Neuronal stem cell (in vitro differentiated cells): ENCODE measurements at places on chromosomes 6 and 20.
A peak's percentile ranks its signal among the peaks of the same experiment; 100 is the strongest.

DNA sequence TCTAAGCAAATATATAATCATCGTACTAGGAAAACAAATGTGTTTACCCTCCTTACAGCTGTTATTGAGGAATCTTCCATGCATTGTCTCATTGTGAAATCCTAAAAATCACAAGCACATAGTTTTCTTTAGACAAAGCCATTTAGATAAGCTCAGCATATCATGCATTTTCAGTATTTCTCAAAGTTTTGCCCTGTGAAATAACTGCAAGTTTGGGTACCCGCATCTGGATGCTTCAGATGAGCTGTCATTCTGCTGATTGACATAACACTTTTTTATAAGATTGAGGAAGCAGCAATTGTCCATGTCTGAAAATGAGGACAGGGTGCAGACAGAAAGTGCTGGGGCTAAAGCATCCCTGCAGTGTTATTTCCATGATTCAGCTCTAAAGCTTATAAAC is 96.2 kb downstream of the IYD start:
- H3K27me3 ChIP-seq, result no peaks in the 10 kb centered on the region
- no peak for DNase-seq
- no peaks in the 10 kb centered on the region for H3K36me3 ChIP-seq

DNA sequence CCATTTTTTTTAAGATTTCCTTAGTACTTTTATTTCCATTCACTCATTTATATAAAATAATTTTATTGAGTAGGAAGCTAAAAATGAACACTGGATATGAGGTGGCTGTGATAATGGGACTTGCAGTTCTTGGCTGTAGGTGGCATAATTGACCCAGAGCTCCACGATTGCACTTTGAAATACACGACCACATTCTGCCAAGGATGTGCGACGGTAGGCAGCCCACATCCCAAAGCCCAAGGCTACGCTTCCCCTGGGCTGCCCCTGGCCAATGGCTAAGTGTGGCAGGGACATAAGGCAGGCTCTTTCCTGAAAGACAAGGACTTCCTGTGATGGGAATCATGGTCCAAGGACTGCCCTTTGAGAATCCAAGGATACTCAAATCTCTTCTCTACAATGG is 43.7 kb upstream of the ADTRP start:
- H3K4me1 ChIP-seq, result no peaks in the 10 kb centered on the region
- H3K27ac ChIP-seq, result no peak overlapping the region
- H3K36me3 ChIP-seq, result no peaks in the 10 kb centered on the region
- H3K27me3 ChIP-seq, result no peaks in the 10 kb centered on the region
- H3K4me3 ChIP-seq, result no peak overlapping the region
- no peak for DNase-seq

DNA sequence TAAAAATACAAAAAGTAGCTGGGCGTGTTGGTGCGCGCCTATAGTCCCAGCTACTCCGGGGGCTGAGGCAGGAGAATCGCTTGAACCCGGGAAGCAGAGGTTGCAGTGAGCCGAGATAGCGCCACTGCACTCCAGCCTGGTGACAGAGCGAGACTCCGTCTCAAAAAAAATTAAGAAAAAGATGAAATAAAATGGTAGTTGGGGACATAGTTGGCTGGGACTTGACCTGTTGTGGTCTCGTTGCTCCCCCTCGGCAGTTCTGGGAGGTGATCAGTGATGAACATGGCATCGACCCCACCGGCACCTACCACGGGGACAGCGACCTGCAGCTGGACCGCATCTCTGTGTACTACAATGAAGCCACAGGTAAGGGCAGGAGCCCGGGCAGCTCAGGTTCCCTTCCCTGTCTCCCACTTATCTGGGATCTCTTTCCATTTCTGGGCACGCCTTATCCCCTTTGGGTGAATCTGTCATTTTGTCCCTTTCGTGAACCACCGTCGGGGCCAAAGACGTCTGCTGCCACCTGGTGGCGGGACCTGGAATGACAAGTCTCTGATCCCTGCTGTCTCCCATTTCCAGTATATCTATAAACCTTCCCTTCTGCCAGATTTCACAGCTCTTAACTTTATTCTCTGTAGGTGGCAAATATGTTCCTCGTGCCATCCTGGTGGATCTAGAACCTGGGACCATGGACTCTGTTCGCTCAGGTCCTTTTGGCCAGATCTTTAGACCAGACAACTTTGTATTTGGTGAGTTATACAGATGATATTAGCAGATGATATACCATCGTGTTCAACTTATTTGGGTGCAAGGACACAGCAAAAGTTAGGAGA is 2.3 kb downstream of the TUBB start:
- peaks cover 40% of the 10 kb centered on the region for H3K36me3 ChIP-seq
- H3K27me3 ChIP-seq, result no peaks in the 10 kb centered on the region
- peaks cover 11% of the 10 kb centered on the region for H3K4me1 ChIP-seq
- H3K4me3 ChIP-seq, result peak overlapping the region; percentile 88
- H3K27ac ChIP-seq, result no peak overlapping the region

DNA sequence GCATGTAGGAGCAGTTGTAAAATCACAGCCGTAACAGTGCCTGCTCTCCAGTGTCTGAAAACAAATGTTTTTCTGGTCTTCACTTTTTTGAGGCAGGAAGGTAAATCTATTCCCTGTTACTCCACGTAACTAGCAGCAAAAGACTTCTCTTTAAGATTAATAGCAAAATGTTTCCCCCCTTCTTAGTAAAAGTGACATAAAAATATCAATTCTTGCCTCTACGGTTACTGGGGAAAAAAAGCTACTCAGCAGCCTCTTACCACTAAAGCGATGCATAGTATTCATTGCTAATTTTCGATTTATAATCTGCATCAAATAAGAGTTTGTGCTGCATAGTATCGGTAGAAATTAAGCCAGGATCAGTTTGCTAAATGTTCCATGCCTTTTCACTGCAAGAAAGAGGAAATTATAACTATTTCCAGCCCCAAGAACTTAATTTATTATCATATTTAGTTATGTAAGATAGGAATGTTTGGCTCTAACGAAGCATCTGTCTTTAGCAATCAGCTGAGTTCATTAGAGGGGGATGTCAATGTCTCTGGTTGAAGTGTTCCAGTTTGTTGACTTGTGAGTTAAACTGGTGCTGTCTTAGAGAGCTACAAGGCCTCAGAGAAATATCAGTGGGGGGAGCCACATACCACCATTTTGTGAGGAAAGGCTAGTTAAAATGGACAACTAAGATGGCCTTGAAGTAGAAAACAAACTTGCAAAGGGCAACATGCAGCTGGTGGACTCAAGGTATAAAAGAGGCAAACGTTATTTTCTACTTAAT is 617 bp upstream of the TSPYL1 start:
- peak overlapping the region; percentile 27 for H3K27ac ChIP-seq
- H3K27me3 ChIP-seq, result no peaks in the 10 kb centered on the region
- peaks cover 31% of the 10 kb centered on the region for H3K36me3 ChIP-seq
- peak overlapping the region; percentile 79 for H3K4me3 ChIP-seq
- peaks cover 9% of the 10 kb centered on the region for H3K4me1 ChIP-seq

GRCh38 chr20:61772828-61773631 is 292.7 kb downstream of the TAF4 start:
- peaks cover 2% of the 10 kb centered on the region for H3K4me1 ChIP-seq
- H3K27ac ChIP-seq, result no peak overlapping the region
- H3K4me3 ChIP-seq, result no peak overlapping the region
- no peaks in the 10 kb centered on the region for H3K36me3 ChIP-seq

DNA sequence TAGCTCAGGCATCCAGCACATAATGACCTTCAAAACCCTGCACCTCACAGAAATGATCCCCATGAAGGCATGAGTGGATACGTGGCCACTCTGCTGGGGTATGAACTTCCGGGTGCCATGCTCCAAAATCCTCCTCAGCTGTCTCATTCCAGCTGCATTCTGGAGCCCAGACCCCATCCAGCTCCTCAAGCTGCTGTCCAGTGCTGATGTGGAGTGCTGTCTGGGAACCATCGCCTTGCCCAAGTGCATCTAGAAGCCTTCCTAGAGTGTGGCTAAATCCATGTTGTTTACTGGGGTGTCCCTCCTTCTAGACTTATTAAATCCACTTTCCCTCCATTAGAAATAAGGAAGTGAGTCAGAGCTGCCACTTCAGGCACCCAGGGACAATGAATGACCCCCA is 130.8 kb upstream of the PTPRT start:
- H3K4me3 ChIP-seq, result no peak overlapping the region
- H3K27ac ChIP-seq, result no peak overlapping the region
- H3K36me3 ChIP-seq, result no peaks in the 10 kb centered on the region
- no peaks in the 10 kb centered on the region for H3K4me1 ChIP-seq

GRCh38 chr20:60056407-60057122 is 98.3 kb downstream of the CDH26 start:
- H3K4me1 ChIP-seq, result peaks cover 3% of the 10 kb centered on the region
- no peaks in the 10 kb centered on the region for H3K36me3 ChIP-seq
- H3K27ac ChIP-seq, result no peak overlapping the region
- DNase-seq, result no peak

DNA sequence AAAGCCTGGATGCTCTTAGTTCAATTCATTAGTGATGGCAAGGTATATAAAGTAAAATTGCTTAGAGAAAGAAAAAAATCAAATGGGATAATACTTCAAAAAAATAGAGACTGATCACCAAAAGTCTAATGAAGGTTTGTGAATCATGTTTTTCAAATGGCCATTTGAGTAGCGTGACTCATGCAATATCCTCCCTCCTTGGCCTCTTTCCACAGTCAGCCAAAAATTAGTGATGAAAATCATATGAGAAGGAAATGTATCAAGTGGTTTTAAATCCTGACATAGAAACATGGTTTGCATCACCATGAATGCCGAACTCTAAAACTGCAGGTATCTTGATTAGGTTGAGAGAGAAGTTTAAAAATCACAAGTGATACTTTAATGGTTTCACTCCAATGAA is 1.2 kb upstream of the COL19A1 start:
- no peak for DNase-seq
- peaks cover 16% of the 10 kb centered on the region for H3K27me3 ChIP-seq
- no peak overlapping the region for H3K4me3 ChIP-seq
- peaks cover 10% of the 10 kb centered on the region for H3K4me1 ChIP-seq

DNA sequence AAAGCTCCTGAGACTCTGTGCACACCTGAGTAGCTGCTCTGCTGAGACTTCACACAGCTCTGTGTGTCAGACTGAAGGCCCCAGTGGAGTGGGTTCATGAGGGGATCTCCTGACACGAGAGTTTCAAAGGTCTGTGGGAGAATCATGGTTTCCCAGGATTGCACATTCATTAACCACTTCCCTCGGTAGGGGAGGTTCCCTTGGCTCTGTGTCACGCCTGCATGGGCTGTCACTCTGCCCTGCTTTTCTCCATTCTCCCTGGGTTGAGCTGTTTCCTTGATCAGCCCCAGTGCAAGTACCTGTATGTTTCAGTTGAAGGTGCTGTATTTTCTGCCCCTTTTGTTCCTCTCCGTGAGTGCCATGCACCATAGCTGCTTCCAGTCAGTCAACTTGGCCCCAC is 236.9 kb downstream of the EPM2A start:
- no peaks in the 10 kb centered on the region for H3K36me3 ChIP-seq
- no peaks in the 10 kb centered on the region for H3K4me1 ChIP-seq
- H3K27ac ChIP-seq, result no peak overlapping the region
- H3K4me3 ChIP-seq, result no peak overlapping the region
- no peaks in the 10 kb centered on the region for H3K27me3 ChIP-seq

- no peak overlapping the region for H3K27ac ChIP-seq
- no peaks in the 10 kb centered on the region for H3K27me3 ChIP-seq
- H3K4me1 ChIP-seq, result no peaks in the 10 kb centered on the region
Observed at GRCh38 chr6:5046430-5046829, 38.7 kb upstream of the PPP1R3G start.

GRCh38 chr6:7758456-7758855 is 32.6 kb downstream of the BMP6 start:
- H3K27ac ChIP-seq, result no peak overlapping the region
- H3K27me3 ChIP-seq, result no peaks in the 10 kb centered on the region
- DNase-seq, result no peak
- H3K4me1 ChIP-seq, result no peaks in the 10 kb centered on the region
- H3K36me3 ChIP-seq, result no peaks in the 10 kb centered on the region

DNA sequence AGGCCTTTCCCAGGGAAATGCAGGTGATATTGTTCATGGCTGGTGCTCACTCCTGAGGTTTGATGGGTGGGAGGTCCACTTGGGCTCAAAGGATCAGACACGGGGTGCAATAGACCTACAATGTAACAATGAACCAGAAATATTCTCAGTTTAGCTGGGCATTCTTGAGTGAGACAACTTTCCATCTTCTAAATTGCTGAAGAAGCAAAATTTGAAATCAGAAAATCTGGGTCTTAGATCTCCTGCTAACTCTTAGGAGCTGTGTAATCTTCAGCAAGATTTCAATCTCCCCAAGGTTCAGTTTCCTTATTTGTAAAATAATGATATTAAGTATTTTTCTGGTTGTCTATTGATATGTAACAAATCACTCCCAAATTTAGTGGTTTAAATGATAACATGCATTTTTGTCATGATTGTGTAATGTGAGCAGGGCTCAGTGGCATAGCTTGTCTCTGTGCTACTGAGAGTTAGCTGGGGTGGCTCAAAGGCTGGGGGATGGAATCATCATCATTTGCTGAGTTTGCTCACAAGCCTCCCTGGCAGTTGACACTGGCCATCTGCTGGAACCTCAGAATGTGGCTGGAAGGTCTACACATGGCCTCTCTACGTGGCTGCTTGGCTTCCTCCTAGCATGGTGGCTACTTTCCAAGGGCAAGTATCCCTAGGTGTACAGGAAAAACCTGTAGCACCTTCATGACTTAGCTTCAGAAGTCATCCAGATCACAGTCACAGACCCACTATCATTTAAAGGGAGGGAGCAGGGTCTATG is 98.8 kb downstream of the GRM1 start:
- no peaks in the 10 kb centered on the region for H3K4me1 ChIP-seq
- no peak overlapping the region for H3K27ac ChIP-seq
- H3K27me3 ChIP-seq, result no peaks in the 10 kb centered on the region
- DNase-seq, result no peak
- H3K36me3 ChIP-seq, result no peaks in the 10 kb centered on the region

- no peak overlapping the region for H3K27ac ChIP-seq
- peak overlapping the region; percentile 47 for H3K4me3 ChIP-seq
- DNase-seq, result no peak
Observed at GRCh38 chr20:41191562-41192500, 54.5 kb downstream of the PLCG1 start.

- H3K4me3 ChIP-seq, result no peak overlapping the region
- no peak for DNase-seq
- no peaks in the 10 kb centered on the region for H3K4me1 ChIP-seq
Observed at GRCh38 chr6:84816741-84817140, 52.3 kb upstream of the TBX18 start.

DNA sequence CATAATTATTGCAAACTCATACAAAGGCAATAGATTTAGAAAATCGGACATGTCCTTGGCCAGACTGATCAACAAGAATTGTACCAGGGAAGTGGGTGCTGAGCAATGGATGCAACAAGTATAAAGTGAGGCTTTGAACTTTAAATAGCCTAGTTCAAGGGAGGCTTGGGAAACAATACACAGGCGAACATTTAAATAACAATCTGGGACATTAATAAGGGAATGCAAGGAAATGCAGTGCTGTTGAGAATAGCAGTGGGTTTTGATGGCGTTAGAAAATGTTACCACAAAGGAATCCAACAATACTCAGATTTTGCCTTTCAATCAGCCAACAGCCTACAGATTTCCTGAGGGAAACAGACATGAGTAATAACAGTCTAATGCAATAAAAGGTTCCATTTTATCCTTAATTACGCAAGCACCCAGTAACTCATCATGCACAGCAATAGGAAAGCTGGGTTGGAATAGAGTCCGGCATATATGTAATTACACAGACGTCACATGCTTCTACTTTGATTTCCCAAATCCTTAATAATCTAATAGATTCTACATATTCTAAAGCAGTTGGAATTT is 134.6 kb downstream of the PHACTR1 start:
- no peaks in the 10 kb centered on the region for H3K36me3 ChIP-seq
- no peaks in the 10 kb centered on the region for H3K27me3 ChIP-seq

- no peaks in the 10 kb centered on the region for H3K27me3 ChIP-seq
- peaks cover 7% of the 10 kb centered on the region for H3K4me1 ChIP-seq
- DNase-seq, result peak; percentile 39
- H3K4me3 ChIP-seq, result no peak overlapping the region
- peak overlapping the region; percentile 61 for H3K27ac ChIP-seq
Observed at GRCh38 chr6:157402996-157403685, 22.2 kb downstream of the ZDHHC14 start.
